ENCODE measurements at places on chromosomes 11 and 22.

GRCh38 chr11:44915621-44916020 lies 35.1 kb downstream of the TP53I11 start:
- H3K27me3 ChIP-seq = no peaks in the 10 kb centered on the region
- no peaks in the 10 kb centered on the region for H3K36me3 ChIP-seq
- H3K4me1 ChIP-seq = no peaks in the 10 kb centered on the region

GRCh38 chr22:42701694-42702093 lies 19.0 kb downstream of the A4GALT start:
- no peaks in the 10 kb centered on the region for H3K36me3 ChIP-seq
- no peak overlapping the region for H3K27ac ChIP-seq
- no peak overlapping the region for H3K4me3 ChIP-seq
- peaks cover 54% of the 10 kb centered on the region for H3K4me1 ChIP-seq

DNA sequence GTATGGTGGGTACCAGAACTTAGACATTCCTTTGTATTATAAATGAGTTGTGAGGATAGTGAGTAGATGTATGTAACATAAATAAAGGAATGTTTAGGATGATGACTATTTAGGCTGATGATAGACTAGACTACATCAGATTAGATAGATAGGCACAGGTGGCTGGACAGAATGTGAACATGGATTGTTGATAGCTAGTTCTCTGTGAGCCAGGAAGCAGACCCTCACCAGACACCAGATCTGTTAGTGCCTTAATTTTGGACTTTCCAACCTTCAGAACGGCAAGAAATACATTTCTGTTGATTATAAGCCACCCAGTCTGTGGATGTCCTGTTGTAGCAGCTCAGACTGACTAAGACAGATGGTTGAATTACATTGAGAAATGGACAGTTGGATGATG lies 99.4 kb downstream of the SWAP70 start:
- peaks cover 38% of the 10 kb centered on the region for H3K4me1 ChIP-seq
- DNase-seq = no peak
- no peaks in the 10 kb centered on the region for H3K27me3 ChIP-seq
- no peak overlapping the region for H3K4me3 ChIP-seq

GRCh38 chr22:24707470-24707801 lies 67.1 kb downstream of the PIWIL3 start:
- H3K36me3 ChIP-seq = no peaks in the 10 kb centered on the region
- H3K27ac ChIP-seq = no peak overlapping the region
- H3K4me3 ChIP-seq = no peak overlapping the region
- peaks cover 12% of the 10 kb centered on the region for H3K27me3 ChIP-seq
- H3K4me1 ChIP-seq = peaks cover 17% of the 10 kb centered on the region
- no peak for DNase-seq

DNA sequence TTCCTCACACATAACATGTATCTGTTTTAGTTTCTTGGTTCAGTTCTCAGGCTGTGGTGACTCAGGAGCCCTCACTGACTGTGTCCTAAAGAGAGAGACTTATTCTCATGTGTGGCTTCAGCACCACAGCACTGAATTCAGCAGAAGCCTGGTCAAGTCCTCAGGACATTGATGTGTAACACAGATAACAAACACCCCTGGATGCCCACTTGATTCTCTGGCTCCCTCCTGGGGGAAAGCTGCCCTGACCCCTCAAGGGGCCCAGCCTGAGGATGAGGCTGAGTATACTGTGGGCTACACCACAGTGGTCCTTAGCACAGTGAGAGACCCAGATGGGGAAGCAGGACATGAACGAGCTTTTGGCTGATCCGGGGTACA lies 87.2 kb upstream of the VPREB1 start:
- DNase-seq = no peak
- no peaks in the 10 kb centered on the region for H3K27me3 ChIP-seq

DNA sequence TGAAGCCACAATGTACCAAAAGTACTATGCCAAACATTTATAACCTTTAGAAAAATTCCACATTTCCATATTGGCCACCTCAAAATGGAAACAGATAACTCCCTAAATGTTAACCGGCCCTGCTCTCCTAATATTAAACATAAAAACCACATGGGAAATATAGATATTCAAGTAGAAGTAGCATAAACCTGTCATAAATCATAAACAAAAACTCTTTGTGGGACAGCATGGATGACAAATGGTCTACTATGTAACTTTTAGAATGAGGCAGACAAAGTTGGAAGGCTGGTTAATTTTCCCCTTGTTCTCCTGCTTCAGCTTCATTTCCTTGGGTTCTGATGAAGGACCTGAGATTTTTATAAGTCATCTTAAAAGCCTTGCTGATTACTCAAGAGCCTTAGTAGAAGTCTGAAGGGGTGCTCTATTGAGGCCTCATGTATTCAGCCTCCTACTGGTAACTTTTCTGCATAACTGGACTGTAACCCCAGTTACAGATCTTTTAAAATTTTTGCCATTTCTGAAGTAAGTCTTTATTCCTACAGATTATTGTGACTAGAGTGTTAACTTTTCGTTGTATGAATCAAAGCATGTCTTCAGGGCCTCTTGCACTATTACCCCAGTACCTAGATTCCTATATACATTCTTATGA lies 116.4 kb downstream of the STIM1 start:
- H3K27me3 ChIP-seq = no peaks in the 10 kb centered on the region
- H3K4me1 ChIP-seq = peaks cover 18% of the 10 kb centered on the region
- H3K4me3 ChIP-seq = no peak overlapping the region

GRCh38 chr11:44306052-44306917 lies 3.7 kb downstream of the ALX4 start:
- peaks cover 97% of the 10 kb centered on the region for H3K27me3 ChIP-seq
- H3K27ac ChIP-seq = no peak overlapping the region
- peaks cover 42% of the 10 kb centered on the region for H3K4me1 ChIP-seq

GRCh38 chr11:64237484-64237951 lies 3.1 kb downstream of the VEGFB start:
- no peak overlapping the region for H3K4me3 ChIP-seq
- peak; percentile 93 for DNase-seq
- H3K27ac ChIP-seq = peak overlapping the region; percentile 99
- H3K4me1 ChIP-seq = peaks cover 79% of the 10 kb centered on the region
- no peaks in the 10 kb centered on the region for H3K27me3 ChIP-seq

GRCh38 chr11:72743321-72744221 lies 8.6 kb downstream of the ARAP1 start:
- H3K36me3 ChIP-seq = no peaks in the 10 kb centered on the region
- DNase-seq = peak; percentile 51
- H3K4me1 ChIP-seq = peaks cover 18% of the 10 kb centered on the region
- H3K27me3 ChIP-seq = no peaks in the 10 kb centered on the region
- H3K4me3 ChIP-seq = no peak overlapping the region
- no peak overlapping the region for H3K27ac ChIP-seq

- no peak overlapping the region for H3K27ac ChIP-seq
- no peaks in the 10 kb centered on the region for H3K36me3 ChIP-seq
- H3K4me3 ChIP-seq = no peak overlapping the region
- no peak for DNase-seq
- no peaks in the 10 kb centered on the region for H3K4me1 ChIP-seq
- no peaks in the 10 kb centered on the region for H3K27me3 ChIP-seq
These were observed 33.8 kb downstream of the SLC35F2 start for GRCh38 chr11:107824668-107825369.

- H3K4me1 ChIP-seq = no peaks in the 10 kb centered on the region
- H3K4me3 ChIP-seq = no peak overlapping the region
- DNase-seq = no peak
- no peak overlapping the region for H3K27ac ChIP-seq
These were observed 435.1 kb upstream of the DDI1 start for GRCh38 chr11:103601225-103601846.

- peak within 1 kb of the TSS; percentile 82 for H3K27ac ChIP-seq
- peak; percentile 83 for DNase-seq
- H3K27me3 ChIP-seq = no peaks in the 10 kb centered on the region
- no peaks in the 10 kb centered on the region for H3K36me3 ChIP-seq
- peak within 1 kb of the TSS; percentile 73 for H3K4me3 ChIP-seq
These were observed at the start of gene BCR for GRCh38 chr22:23180301-23180892. Gene BCR, plus strand, starts transcription at chr22:23180509. Its CDS starts 452 bp downstream, at chr22:23180961.

All from stomach (tissue), 19 donors.